Left ventricle myocardium inferior (tissue), 1 donor: ENCODE measurements at places on chromosomes 16 and 17. TPM values are rescaled to one million over a fixed set of nuclear protein-coding genes. Genes with fewer than 3 reads are reported as not detected.

DNAI2 gene
- not detected for total RNA-seq

ODAD4 gene
- total RNA-seq = 1.3 TPM

WFIKKN2 gene
- 0.25 TPM for total RNA-seq

VTN gene
- 40.4 TPM for total RNA-seq

DNA sequence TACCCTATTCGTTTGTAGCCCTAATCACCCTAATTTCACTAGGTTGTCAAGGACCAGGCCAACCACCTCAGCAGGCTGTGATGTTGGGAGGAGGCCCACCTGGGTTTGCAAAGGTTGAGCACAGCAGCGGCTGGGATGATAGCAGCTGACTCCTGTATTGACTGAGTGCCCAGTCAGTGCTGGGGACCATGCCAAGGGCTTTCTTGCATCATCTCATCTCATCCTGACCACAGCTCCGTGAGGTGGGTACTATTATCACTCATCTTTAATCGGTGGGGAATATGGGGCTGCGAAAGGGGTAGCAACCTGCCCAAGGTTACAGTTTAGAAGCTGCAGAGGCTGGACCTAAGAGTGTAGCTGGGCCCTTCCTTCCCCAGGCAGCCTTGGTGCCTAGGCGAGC is 11.7 kb downstream of the ATPAF2 start:
- DNase-seq = peak; percentile 39
- no peak overlapping the region for H3K4me3 ChIP-seq
- no peaks in the 10 kb centered on the region for H3K27me3 ChIP-seq
- H3K4me1 ChIP-seq = peaks cover 57% of the 10 kb centered on the region

- no peak for DNase-seq
- H3K27me3 ChIP-seq = peaks cover 6% of the 10 kb centered on the region
- no peaks in the 10 kb centered on the region for H3K36me3 ChIP-seq
Measured at GRCh38 chr17:43669971-43670644, 8.4 kb upstream of the MEOX1 start.

DNA sequence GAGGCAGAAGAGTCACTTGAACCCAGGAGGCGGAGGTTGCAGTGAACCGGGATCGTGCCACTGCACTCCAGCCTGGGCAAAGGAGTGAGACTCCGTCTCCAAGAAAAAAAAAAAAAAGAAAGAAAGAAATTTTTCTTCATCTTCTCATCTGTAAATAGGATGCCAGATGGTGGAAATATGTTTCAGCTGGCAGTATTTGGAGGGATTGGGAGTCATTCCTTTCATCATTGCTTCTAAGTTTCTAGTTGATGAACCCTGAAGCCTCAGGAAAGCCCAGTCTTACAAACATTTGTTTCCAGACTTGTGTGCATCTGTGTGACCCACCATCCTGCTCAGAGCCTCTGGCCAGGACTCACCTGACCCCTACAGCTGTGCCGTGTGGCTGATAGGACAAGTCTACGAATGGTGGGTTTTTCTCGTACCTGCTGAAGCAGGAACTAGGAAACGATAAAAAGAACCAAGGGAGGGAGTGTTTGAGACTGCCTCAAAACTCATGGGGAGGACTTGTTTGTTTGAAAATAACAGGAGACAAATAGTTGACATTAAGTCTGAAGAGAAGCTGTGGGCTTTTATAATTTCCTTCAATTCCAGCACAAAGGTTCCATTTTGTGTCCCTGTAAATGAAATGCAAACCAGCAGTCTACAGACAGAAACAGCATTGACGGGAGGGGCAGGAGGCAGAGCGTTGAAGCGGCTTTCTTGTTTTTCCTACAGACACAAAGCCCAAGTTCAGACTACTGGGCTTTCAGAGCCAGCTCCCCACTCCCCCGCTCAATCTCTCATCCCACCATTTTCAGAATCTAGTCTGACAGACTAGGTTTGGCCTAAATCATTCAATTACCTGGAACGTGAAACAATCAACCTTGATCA is 24.9 kb downstream of the CDRT4 start:
- no peaks in the 10 kb centered on the region for H3K36me3 ChIP-seq
- no peak for DNase-seq
- peaks cover 41% of the 10 kb centered on the region for H3K4me1 ChIP-seq
- no peak overlapping the region for H3K27ac ChIP-seq

DNA sequence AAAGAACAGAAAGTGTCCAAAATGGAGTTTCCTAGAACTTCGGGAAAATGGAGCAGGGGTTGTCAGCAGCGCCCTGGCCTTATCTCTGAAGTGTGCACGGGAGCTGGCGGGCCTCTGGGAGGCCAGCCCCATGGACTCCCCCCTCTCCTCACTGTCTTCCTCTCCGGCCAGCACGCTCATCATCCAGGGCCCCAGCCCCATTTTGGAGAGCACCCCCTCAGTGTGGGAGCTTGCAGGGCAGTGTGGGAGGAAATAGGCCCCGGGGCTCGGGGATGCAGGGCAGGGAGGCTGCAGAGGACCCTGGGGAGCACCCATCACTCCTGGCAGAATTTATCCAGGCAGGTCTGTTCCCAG is 4.9 kb upstream of the PABPN1L start:
- H3K27me3 ChIP-seq = peaks cover 4% of the 10 kb centered on the region
- H3K4me1 ChIP-seq = peaks cover 18% of the 10 kb centered on the region
- peak overlapping the region; percentile 39 for H3K27ac ChIP-seq

DNA sequence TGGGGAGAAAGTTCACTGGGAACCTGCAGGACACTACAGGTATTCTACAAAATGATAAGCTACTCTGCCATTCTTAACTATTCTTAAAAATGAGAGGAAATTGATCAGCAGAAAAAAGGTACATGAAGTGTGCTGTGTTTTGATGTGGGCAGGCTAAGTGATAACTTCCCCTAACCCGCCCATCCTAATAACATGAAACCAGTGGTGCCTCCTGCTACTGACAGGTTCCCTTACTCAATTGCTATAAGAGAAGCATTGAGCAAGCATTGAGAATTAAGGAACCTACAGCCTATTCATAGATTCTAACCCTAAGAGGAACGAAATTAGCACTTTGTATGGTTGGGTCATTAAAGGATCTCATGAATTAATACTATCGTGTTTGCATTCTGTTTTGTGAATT is 18.9 kb downstream of the XYLT1 start:
- H3K4me1 ChIP-seq = peaks cover 7% of the 10 kb centered on the region
- DNase-seq = no peak
- H3K36me3 ChIP-seq = no peaks in the 10 kb centered on the region

GRCh38 chr17:48704361-48705248 is 17.7 kb downstream of the PRAC1 start:
- no peaks in the 10 kb centered on the region for H3K36me3 ChIP-seq
- no peak overlapping the region for H3K4me3 ChIP-seq
- H3K4me1 ChIP-seq = no peaks in the 10 kb centered on the region
- no peak for DNase-seq
- H3K27me3 ChIP-seq = peaks cover 99% of the 10 kb centered on the region
- H3K27ac ChIP-seq = no peak overlapping the region

DNA sequence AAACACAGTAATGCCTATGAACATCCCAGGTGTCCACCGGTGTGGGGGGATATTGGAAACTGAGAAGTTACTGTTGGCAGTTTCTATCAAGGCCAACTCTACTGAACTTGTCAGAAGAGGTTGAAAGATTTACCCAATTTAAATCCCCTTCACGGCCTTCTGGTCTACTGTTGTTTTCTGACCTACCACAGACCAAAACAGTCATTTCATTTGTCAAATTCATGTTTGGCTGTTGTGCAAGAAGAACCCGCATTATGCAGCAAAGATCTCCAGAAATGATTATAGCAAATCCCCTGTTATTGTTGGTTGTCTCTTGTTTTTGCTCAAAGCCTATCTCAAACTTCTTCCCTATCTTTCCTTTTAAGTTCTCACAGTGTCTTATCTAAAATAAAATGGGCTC is 73.1 kb upstream of the MAF start:
- no peak overlapping the region for H3K4me3 ChIP-seq
- no peak overlapping the region for H3K27ac ChIP-seq
- no peaks in the 10 kb centered on the region for H3K36me3 ChIP-seq
- no peaks in the 10 kb centered on the region for H3K4me1 ChIP-seq
- DNase-seq = no peak

DNA sequence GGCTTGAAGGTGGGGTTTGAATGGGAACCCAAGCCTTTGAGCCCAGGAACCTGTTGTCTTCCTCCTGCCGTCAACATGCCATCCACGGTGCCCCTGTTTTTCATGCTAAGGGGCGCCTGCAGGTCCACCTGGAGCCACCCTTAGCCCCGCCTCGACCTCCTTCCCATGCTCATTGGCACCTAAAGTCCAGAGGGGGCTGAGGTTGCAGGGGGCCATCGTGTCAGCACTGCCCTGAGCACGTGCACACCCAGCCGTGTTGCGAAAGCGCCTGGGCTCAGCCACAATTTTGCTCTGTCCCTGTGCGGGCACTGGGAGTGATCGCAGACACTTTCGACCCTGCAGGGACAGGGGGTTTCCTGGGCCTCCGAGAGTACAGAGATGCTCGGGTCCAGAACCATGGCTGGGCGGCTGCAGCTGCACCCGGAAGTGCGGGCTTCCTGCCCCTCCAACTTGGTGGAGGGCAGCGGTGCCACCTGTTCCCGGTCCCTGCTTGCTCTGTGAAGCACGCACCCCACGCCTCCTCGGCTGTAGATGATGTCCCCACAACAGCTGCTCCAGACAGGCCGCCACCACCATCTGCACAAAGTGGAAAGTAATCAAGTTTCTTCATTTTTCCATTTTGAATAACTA is 454.7 kb downstream of the CDH8 start:
- DNase-seq = no peak
- no peaks in the 10 kb centered on the region for H3K4me1 ChIP-seq
- H3K4me3 ChIP-seq = no peak overlapping the region
- no peaks in the 10 kb centered on the region for H3K27me3 ChIP-seq
- H3K36me3 ChIP-seq = no peaks in the 10 kb centered on the region

DNA sequence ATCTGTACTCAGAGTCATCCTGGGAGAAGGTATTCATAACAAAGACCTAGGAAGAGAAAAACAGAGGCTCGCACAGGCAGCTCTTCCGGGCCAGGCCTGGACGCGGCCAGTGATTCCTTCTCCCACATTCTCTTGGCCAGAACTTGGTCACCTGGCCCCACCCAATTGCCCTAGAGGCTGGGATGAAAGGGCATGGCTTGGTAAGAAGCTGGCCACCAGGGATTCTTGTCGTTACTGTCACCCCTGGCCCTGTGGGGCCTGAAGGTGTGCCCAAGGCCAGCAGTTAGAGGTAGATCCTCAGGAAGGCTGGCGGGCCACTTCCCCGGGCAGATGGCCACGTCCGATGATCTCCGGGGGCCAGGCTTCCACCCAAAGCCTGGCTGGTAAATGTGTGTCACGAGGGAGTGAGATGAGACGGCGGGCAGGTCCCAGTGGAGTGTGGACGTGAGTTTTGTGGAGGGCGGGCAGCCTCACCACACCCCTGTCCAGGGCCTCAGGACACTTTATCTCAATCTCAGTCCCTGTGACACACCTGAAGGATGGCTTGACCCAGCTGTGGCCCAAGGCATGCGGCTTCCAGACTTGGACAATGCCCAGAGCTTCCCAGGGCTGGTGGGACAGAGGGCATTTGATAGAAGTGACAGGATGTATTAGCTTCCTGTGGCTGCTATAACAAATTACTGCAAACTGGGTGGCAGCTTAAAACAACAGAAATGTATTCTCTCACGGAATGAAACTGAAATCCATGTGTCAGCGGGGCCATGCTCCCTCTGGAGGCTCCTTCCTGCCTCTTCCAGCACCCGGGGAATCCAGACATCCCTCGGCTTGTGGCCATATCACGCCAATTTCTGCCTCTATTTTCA is 66.3 kb upstream of the GSE1 start:
- no peaks in the 10 kb centered on the region for H3K27me3 ChIP-seq
- H3K4me1 ChIP-seq = peaks cover 28% of the 10 kb centered on the region
- H3K36me3 ChIP-seq = no peaks in the 10 kb centered on the region
- no peak overlapping the region for H3K27ac ChIP-seq
- no peak for DNase-seq

GRCh38 chr16:30609002-30609925 is 925 bp downstream of the ZNF689 start:
- H3K36me3 ChIP-seq = peaks cover 36% of the 10 kb centered on the region
- H3K4me3 ChIP-seq = peak overlapping the region; percentile 85
- H3K4me1 ChIP-seq = peaks cover 29% of the 10 kb centered on the region
- no peaks in the 10 kb centered on the region for H3K27me3 ChIP-seq
- DNase-seq = peak; percentile 49

- peaks cover 87% of the 10 kb centered on the region for H3K4me1 ChIP-seq
- peak overlapping the region; percentile 84 for H3K4me3 ChIP-seq
- no peak for DNase-seq
- H3K27ac ChIP-seq = peak overlapping the region; percentile 92
Measured at GRCh38 chr17:77153999-77154586, 13.3 kb downstream of the SEC14L1 start.

DNA sequence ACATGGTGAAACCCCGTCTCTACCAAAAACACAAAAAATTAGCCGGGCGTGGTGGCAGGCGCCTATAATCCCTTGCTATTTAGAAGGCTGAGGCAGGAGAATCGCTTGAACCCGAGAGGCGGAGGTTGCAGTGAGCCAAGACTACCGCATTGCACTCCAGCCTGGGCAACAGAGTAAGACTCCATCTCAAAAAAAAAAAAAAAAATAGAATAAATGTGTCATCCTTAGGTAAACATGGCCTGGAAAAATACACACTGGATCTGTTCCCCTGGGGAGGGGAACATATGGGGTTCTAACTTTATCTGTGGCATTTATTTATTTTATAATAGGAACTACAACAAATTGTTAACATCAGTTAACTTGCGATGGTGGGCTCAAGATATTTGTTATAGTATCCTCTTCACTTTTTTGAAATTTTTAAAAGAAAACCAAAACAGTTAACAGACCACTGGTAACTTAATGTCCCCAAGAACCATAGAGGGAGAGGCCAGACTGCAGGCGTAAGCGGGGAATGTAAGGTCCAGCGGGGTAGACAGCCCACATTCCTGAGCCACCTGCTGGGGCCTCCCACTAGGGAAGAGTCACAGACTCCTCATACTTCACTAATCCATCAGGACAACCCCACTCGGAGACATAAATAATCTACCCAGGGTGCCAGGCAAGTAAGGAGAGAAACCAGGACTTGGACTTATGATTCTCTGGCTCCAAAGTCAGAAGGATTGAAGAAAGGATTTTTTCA is 12.5 kb upstream of the TXNDC11 start:
- no peak overlapping the region for H3K27ac ChIP-seq
- no peak for DNase-seq
- peaks cover 8% of the 10 kb centered on the region for H3K4me1 ChIP-seq
- H3K27me3 ChIP-seq = no peaks in the 10 kb centered on the region
- H3K4me3 ChIP-seq = no peak overlapping the region
- H3K36me3 ChIP-seq = peaks cover 95% of the 10 kb centered on the region

DNA sequence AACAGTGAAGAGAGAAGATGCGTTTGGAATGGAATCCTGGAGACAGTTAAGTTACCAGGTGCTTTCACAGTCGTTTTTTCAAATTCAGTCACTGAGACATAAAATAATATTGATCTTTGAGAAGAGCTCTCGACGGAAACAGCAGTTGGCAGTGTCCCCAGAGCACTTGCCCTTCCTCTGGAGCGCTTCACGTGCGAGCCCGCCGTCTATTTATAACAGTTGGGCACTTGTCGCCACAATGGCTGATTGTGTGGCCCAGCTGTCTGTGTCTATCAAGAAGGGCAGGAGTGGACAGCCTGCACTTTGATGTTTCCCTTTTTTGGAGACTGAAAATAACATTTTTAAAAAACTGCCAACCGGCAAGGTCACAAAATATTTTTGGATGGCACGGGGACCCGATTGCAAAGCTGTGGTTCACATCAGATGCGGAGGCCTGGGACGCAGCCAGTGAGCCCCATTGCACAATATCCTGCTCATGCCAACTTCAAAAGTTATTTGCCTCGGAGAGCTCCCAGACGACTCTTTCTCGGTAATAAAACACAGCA is 62.9 kb downstream of the ADCY9 start:
- H3K27ac ChIP-seq = peak overlapping the region; percentile 94
- H3K27me3 ChIP-seq = no peaks in the 10 kb centered on the region
- H3K4me3 ChIP-seq = peak overlapping the region; percentile 55
- peaks cover 43% of the 10 kb centered on the region for H3K4me1 ChIP-seq
